ENCODE measurements at places on chromosomes 5 and 9.

GRCh38 chr5:167835146-167835545 is 456.3 kb upstream of the WWC1 start:
- DNase-seq: peak; percentile 53

DNA sequence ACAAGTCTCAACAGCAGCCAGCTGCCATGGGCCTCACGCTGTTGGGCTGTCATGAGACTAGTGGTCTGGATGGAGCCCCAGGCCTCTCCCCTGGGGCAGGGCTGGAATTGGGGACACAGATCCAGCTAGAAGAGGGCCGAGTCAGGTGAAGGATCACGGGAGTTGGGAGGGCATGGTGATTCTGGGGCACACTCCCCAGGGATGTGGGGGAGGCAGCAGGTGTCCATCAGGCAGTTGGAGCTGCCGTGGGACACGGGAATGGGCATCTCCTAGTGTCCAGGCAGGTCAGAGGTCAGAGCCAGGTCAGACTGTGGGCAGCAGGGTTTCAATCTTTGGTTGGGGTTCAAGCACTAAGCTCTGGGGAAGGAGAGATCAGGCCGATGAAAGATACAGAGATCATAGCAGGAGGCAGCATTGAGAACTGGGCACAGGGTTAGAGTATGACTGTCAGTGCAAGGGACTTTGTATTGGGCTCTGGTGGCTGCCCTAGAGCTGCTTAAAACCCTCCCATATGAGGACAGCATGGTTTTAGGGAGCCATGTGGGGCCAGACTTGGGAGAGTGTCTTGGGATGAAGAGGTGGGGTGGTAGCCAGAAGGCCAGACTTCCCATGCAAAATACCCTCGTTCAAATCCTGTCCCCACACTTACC is 59.2 kb downstream of the ARHGEF37 start:
- no peak for DNase-seq

GRCh38 chr9:5920860-5921328 is 30.2 kb downstream of the MLANA start:
- DNase-seq: peak; percentile 39

DNA sequence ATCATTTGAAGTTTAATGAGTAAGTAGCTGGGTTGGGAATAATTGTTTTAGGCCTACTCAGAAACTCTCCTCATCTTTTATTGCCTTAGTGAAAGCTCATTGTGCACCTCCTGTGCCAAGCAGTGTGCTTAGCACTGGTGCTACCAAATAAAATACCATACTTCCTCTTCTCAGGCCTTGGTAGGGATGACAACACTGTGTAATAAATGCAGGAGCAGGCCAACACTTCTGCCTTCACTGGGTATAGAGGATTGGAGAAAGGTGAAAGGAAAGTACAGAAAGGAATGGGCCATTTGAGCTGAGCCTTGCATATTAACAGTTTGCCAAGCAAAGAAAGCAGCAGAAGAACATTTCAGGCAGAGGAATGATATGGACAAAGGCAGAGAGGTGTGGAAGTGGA is 285.7 kb downstream of the NR3C1 start:
- no peak for DNase-seq

DNA sequence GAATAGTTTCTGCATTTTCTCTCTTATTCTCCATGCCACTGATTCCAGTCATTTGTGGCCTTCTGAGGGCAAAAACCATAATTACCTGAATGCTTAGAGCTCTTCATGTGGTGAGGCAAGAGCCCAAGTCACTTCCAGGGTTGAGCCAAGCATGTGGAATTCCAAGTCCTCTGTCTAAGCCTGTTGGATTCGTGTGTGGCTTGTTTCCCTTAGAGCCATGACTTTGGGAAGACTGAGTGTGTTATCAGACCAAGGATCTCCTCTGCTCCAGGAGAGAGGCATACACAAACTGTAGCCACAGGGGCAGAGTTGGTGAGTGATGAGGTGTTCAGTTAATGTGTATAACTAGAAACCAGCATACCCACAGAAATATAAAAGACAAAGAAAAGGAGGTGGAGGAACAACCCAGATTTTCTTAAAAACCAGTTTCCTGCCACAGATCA is 27.1 kb downstream of the SLC22A5 start:
- no peak for DNase-seq

DNA sequence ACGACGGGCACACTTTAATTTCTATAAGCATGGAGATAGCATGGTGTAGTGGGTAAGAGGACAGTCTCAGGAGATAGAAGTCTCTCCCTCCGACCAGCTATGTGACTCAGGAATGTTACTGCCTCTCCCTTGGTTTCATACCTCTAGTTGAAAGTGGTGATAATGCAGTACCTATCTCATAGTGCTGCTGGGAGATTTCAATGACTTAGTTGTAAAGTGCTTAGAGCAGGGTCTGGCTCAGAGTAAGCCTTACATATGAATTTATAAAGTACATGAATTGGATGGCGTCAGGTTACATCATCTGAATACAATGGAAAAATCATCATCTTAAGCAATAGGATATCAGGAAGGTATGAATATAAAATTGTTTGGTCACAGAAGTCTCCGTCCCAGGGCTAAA is 952.8 kb upstream of the EDIL3 start:
- DNase-seq: no peak

GRCh38 chr9:20838218-20838617 is 154.2 kb downstream of the FOCAD start:
- peak; percentile 15 for DNase-seq

DNA sequence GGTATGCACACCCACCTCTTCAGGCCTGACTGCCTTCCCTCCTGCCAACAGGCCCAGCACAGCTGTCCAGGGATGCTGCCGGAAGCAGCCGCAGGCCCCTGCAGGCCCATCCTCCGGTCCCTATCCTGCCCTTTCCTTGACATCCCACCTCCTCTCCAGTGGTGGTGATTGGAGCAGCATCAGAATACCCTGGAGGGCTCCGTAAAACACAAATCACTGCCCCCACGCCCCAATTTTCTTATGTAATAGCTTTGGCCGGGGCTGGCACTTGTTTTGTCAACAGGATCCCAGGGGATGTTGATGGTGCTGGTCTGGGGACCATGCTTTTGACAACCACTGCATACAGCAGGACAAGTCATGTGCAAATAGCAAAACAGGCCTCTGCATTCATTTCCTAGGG is 274.5 kb downstream of the GADD45G start:
- no peak for DNase-seq

GRCh38 chr5:138719811-138720210 is 33.4 kb upstream of the CTNNA1 start:
- no peak for DNase-seq

DNA sequence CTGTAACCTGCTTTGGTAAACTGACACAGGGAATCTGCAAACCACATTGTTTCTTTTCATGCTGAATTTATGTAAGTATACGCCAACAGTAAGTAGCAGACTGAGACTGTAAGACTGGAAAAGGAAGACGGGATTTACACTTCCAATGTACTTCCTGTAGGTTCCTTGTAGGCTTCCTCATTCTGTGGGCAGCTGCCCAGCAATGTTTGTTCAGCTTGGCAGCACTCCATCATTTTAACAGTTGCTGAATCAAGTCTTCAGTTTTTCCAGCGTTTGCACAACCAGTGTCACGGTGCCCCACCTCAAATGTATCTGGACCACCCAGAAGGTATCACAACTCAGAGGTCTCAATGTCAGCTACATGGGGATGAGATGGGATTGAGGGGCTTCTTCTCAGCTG is 232.6 kb downstream of the PRDM9 start:
- DNase-seq: no peak

GRCh38 chr5:96377597-96377996 is 55.5 kb downstream of the PCSK1 start:
- DNase-seq: no peak

DNA sequence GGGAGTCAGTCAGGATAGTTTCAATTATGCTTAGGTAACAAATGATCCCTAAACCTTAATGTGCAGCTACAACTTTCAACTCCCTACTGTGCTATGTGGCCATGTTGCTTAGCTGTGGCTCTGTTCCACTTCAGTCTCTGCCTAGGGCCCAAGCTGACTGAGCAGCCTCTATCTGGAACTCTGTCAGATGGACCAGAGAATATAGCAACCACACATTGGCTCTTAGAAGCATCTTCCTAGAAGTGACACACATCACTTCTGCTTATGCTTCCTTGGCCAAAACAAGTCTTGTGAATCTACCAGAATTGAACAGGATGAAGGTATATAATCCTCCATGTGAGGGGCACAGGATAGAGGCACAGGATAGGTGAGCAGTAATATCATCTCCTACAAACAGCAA is 36.7 kb upstream of the TNC start:
- no peak for DNase-seq

DNA sequence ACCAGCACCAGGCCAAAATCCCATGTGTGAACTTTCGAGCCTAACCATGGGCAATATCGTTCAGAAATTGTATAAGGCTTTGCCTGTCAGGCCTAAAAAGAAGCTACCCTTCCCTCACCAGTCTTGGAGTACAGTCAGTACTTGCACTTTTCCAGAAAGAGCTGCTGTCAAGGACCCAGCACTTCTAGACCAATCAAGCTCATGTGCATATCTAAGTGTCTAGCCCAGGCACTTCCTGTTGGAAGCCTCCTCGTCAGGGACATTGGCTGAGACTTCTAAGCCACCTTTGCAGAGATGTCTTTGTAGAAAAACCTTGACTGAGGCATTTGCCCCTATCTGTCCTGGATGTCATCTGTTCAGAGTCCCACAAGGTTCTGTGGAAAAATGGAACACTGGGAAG is 1930.5 kb downstream of the EFNA5 start:
- no peak for DNase-seq

- DNase-seq: peak; percentile 15
Observed at GRCh38 chr9:12822111-12822510, 47.3 kb downstream of the LURAP1L start.

GRCh38 chr5:135037519-135038204 is 3.6 kb upstream of the PITX1 start:
- no peak for DNase-seq
